ENCODE measurements at places on chromosomes 12 and 14. TPM values are rescaled to one million over a fixed set of nuclear protein-coding genes. Genes with fewer than 3 reads are reported as not detected.

GDF3 gene
- not detected for total RNA-seq

- peaks cover 69% of the 10 kb centered on the region for H3K27me3 ChIP-seq
- H3K4me3 ChIP-seq: peak overlapping the region; percentile 47
- H3K36me3 ChIP-seq: no peaks in the 10 kb centered on the region
- peak; percentile 35 for DNase-seq
These were observed 10.5 kb downstream of the ARHGEF25 start for GRCh38 chr12:57621497-57622292.

- H3K27me3 ChIP-seq: no peaks in the 10 kb centered on the region
- H3K4me3 ChIP-seq: no peak overlapping the region
- peaks cover 60% of the 10 kb centered on the region for H3K36me3 ChIP-seq
- H3K4me1 ChIP-seq: peaks cover 11% of the 10 kb centered on the region
These were observed 24.4 kb downstream of the PRORP start for GRCh38 chr14:35146711-35147149.

- peak; percentile 46 for DNase-seq
- peak overlapping the region; percentile 73 for H3K4me3 ChIP-seq
- peak overlapping the region; percentile 78 for H3K27ac ChIP-seq
- peaks cover 16% of the 10 kb centered on the region for H3K36me3 ChIP-seq
- H3K4me1 ChIP-seq: peaks cover 37% of the 10 kb centered on the region
These were observed 1.0 kb downstream of the GMFB start for GRCh38 chr14:54487771-54488170.

PTGDR gene
- total RNA-seq: not detected

DNA sequence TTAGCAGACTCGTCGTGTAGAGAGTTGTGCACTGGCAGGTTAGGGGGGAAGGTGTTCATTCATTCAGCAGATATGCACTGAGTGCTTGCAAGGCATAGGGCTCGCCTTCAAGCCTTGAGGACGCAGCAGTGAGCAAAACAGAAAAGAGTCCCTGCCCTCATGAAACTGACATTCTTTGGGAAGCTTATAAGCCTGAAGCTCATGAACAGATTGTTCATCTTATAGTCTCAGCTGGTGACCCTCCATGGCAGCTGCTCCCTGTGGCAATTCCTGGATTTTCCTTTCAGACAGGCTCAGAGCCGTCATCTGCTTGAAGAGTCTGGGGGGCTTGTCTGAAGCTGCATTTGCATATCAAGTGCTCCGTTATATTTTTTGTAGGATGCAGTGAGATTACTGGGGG is 148.4 kb downstream of the PRKCH start:
- no peak for DNase-seq
- H3K4me1 ChIP-seq: peaks cover 55% of the 10 kb centered on the region
- no peak overlapping the region for H3K4me3 ChIP-seq
- no peaks in the 10 kb centered on the region for H3K27me3 ChIP-seq
- H3K27ac ChIP-seq: peak overlapping the region; percentile 77

AKAP6 gene
- total RNA-seq: 2.3 TPM

- H3K36me3 ChIP-seq: peaks cover 38% of the 10 kb centered on the region
- H3K4me1 ChIP-seq: no peaks in the 10 kb centered on the region
- no peaks in the 10 kb centered on the region for H3K27me3 ChIP-seq
- DNase-seq: no peak
- H3K4me3 ChIP-seq: no peak overlapping the region
These were observed 29.0 kb downstream of the FBXW8 start for GRCh38 chr12:116939734-116940133.

GRCh38 chr12:52634266-52635056 is 16.1 kb upstream of the KRT73 start:
- H3K27me3 ChIP-seq: peaks cover 56% of the 10 kb centered on the region
- H3K27ac ChIP-seq: no peak overlapping the region
- DNase-seq: peak; percentile 44
- H3K4me1 ChIP-seq: peaks cover 5% of the 10 kb centered on the region

DNA sequence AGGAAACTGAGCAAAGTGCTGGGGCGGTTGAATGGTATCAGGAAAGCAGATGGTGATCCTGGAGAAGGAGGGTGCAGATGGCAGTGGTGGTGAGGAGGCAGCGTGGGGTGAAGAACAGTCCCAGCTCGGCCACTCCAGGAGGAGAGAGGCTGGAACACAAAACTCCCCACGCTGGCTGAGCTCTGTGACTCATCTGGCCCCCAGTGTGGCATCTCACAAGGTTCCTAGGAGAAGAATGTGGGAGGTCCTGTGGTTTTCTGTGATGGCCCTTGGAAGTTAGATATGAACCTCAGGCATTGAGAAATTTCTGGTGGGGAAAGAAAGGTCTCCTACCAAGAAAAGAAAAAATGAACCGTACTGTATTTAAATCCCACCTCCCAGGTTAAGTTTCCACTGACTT is 8.0 kb upstream of the NRXN3 start:
- no peak overlapping the region for H3K27ac ChIP-seq
- no peaks in the 10 kb centered on the region for H3K4me1 ChIP-seq
- H3K4me3 ChIP-seq: no peak overlapping the region
- H3K27me3 ChIP-seq: peaks cover 44% of the 10 kb centered on the region
- no peaks in the 10 kb centered on the region for H3K36me3 ChIP-seq

- H3K27me3 ChIP-seq: no peaks in the 10 kb centered on the region
- no peaks in the 10 kb centered on the region for H3K36me3 ChIP-seq
- no peak overlapping the region for H3K4me3 ChIP-seq
- DNase-seq: no peak
- no peak overlapping the region for H3K27ac ChIP-seq
- H3K4me1 ChIP-seq: no peaks in the 10 kb centered on the region
These were observed 342.5 kb downstream of the SLC16A7 start for GRCh38 chr12:59938190-59938962.

DNA sequence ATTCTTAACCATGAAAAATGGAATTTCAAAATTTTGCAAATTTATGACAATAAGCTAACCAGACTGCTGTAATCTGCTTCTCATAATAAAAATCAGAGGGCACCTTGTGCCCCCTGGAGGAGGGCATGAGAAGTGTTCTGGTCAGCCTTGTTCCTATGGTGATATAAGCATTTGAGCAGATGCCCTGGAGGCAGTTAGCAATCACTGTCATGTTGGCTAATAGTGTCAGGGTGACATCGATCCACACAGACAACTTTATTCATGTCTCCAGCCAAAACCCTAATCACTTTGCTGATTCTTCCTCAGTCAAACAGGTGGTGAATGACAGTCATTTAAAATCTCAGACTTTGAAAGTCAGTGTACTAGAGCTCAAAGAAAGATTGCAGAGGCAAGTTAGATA is 943.0 kb downstream of the GALC start:
- peaks cover 5% of the 10 kb centered on the region for H3K4me1 ChIP-seq
- H3K27me3 ChIP-seq: no peaks in the 10 kb centered on the region
- H3K36me3 ChIP-seq: no peaks in the 10 kb centered on the region

GRCh38 chr14:61927060-61927459 is 164.8 kb downstream of the SNAPC1 start:
- H3K4me1 ChIP-seq: peaks cover 22% of the 10 kb centered on the region
- peak; percentile 60 for DNase-seq
- H3K27ac ChIP-seq: no peak overlapping the region
- H3K36me3 ChIP-seq: no peaks in the 10 kb centered on the region
- no peaks in the 10 kb centered on the region for H3K27me3 ChIP-seq

SERPINA9 gene
- not detected for total RNA-seq

GRCh38 chr12:64992116-64992515 is 129.0 kb downstream of the WIF1 start:
- H3K36me3 ChIP-seq: no peaks in the 10 kb centered on the region
- H3K27ac ChIP-seq: no peak overlapping the region
- H3K4me3 ChIP-seq: no peak overlapping the region
- DNase-seq: no peak
- H3K4me1 ChIP-seq: peaks cover 7% of the 10 kb centered on the region
- no peaks in the 10 kb centered on the region for H3K27me3 ChIP-seq

GRCh38 chr12:129467726-129468125 is 436.1 kb downstream of the TMEM132D start:
- no peak for DNase-seq
- H3K4me3 ChIP-seq: no peak overlapping the region
- H3K36me3 ChIP-seq: no peaks in the 10 kb centered on the region
- no peak overlapping the region for H3K27ac ChIP-seq
- H3K4me1 ChIP-seq: no peaks in the 10 kb centered on the region
- no peaks in the 10 kb centered on the region for H3K27me3 ChIP-seq

DYNC1H1 gene
- 715 TPM for total RNA-seq

GRCh38 chr14:65927931-65928356 is 515.4 kb downstream of the FUT8 start:
- peaks cover 49% of the 10 kb centered on the region for H3K27me3 ChIP-seq
- H3K27ac ChIP-seq: no peak overlapping the region
- no peaks in the 10 kb centered on the region for H3K4me1 ChIP-seq

DNA sequence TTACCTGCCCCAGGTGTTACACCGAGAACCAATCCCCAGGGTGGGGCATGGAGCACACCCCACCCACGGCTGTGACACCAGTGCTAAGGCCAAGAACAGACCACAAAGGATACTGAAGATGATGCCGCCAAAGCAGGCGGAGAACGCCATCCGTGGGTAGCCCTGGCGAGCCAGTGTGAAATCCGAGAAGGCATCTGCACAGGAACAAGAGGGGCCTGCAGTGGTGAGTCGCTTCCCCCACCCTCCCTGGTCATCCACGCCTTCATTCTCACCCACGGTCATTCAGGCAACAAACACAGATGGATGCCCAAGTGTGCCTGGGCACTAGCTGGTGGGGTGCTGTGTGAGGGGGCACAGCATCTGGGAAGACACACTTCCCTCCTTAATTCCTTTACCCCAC is 28.5 kb downstream of the SLC8B1 start:
- no peak overlapping the region for H3K27ac ChIP-seq
- no peaks in the 10 kb centered on the region for H3K27me3 ChIP-seq
- DNase-seq: peak; percentile 18

TDRD9 gene
- total RNA-seq: 0.91 TPM

PAX9 gene
- 5.5 TPM for total RNA-seq

KIF26A gene
- 0.39 TPM for total RNA-seq

EGLN3 gene
- total RNA-seq: 0.54 TPM

COX8C gene
- total RNA-seq: not detected

GRCh38 chr12:71703206-71703605 is 17.3 kb downstream of the TMEM19 start:
- no peak overlapping the region for H3K4me3 ChIP-seq
- no peaks in the 10 kb centered on the region for H3K27me3 ChIP-seq
- no peak overlapping the region for H3K27ac ChIP-seq

GRCh38 chr12:108826101-108826806 is 31.1 kb downstream of the SSH1 start:
- peaks cover 46% of the 10 kb centered on the region for H3K36me3 ChIP-seq
- no peaks in the 10 kb centered on the region for H3K27me3 ChIP-seq
- no peak for DNase-seq

- DNase-seq: peak; percentile 80
- peaks cover 26% of the 10 kb centered on the region for H3K4me1 ChIP-seq
- peak overlapping the region; percentile 49 for H3K27ac ChIP-seq
- peaks cover 4% of the 10 kb centered on the region for H3K36me3 ChIP-seq
- no peaks in the 10 kb centered on the region for H3K27me3 ChIP-seq
These were observed 18.6 kb downstream of the LGMN start for GRCh38 chr14:92729634-92730358.

CLECL1 gene
- total RNA-seq: not detected

DNA sequence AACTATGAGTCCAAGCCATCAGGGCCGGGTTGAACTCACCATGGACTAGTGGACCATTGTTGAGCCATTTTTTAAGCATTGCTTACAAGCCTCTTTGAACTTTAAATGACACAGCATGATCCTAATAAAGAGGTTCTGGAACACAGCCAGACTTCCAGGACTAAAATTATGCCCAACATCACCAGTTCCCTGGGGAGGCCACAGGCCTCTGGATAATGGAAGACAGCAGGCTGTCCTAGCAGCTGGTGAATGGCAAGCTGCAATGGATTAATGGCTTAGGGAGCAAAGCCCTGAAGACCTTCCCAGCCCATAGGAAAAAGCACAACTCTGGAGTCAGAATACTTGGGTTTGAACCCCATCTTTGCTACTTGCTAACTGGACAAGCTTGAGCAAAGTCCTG is 71.3 kb downstream of the FLRT2 start:
- H3K4me1 ChIP-seq: peaks cover 16% of the 10 kb centered on the region

DNA sequence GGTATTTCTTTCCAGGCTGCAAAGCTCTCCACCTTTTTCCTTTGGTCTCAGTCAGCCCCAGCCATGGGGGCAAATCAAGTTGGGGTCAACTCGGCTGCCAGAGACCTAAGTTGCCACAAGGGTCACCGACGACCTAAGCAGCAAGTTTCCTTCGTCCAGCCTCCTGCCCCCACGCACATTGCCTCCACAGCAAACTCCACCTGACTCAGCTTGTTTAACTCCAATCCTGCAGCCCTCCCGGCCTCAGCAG is 767 bp upstream of the KCNMB4 start:
- no peak overlapping the region for H3K27ac ChIP-seq
- peaks cover 15% of the 10 kb centered on the region for H3K27me3 ChIP-seq
- H3K4me3 ChIP-seq: peak overlapping the region; percentile 80
- H3K36me3 ChIP-seq: no peaks in the 10 kb centered on the region
- peaks cover 9% of the 10 kb centered on the region for H3K4me1 ChIP-seq

DNA sequence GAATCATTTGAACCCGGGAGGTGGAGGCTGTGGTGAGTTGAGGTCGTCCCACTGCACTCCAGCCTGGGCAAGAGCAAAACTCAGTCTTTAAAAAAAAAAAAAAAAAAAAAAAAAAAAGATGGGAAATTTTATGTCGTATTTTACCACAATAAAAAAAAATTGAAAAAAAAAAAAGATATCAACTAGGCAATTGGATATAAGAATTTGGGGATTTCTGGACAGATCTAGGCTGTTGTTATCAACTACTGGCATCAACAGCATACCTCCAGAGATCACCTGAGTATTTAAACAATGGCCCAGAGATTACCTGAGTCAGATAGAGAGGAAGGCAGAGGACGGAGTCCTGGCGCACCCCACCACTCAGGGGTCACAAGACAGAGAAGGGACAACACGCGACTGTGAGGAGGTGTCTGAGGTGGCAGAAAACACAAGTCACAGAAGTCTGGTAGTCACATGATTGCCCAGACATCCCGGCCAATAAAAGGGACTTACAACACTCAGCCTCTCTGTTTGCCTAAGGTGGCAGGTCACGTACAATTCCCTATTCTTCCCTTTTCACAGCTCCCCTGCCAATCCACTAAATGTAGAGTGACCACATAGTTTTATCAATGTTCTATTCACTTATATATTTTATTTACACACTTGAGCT is 1.8 kb downstream of the SPRING1 start:
- peak overlapping the region; percentile 37 for H3K27ac ChIP-seq
- H3K4me1 ChIP-seq: peaks cover 13% of the 10 kb centered on the region
- H3K4me3 ChIP-seq: peak overlapping the region; percentile 92
- DNase-seq: no peak

- DNase-seq: no peak
- no peak overlapping the region for H3K4me3 ChIP-seq
- no peaks in the 10 kb centered on the region for H3K4me1 ChIP-seq
These were observed 91.2 kb downstream of the ADGRD1 start for GRCh38 chr12:131044760-131045381.

FAM222A gene
- total RNA-seq: 0.19 TPM

DNA sequence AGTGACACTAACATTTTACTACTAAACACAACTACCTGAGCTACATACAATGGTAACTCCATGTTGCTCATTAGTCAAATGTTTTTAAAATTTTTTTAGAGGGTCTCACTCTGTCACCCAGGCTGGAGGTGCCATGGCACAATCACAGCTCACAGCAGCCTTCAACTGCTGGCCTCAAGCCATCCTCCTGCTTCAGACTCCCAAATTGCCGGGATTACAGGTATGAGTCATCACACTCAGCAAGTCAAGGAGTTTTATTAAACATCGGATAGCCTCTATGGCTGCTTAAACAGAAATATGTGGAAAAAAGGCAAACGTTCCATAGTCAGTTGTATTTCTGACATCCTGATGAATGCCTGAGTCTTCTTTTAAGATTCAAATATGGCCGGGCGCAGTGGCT is 11.1 kb upstream of the NPFF start:
- no peaks in the 10 kb centered on the region for H3K4me1 ChIP-seq
- H3K36me3 ChIP-seq: peaks cover 75% of the 10 kb centered on the region
- peak; percentile 39 for DNase-seq
- H3K27ac ChIP-seq: no peak overlapping the region
- no peaks in the 10 kb centered on the region for H3K27me3 ChIP-seq
- H3K4me3 ChIP-seq: no peak overlapping the region
